Colonic mucosa (tissue), 4 donors: ENCODE measurements at places on chromosomes 11 and 22.
A peak's percentile ranks its signal among the peaks of the same experiment; 100 is the strongest.

GRCh38 chr11:130032931-130033330 is 30.3 kb upstream of the PRDM10 start:
- DNase-seq: no peak

DNA sequence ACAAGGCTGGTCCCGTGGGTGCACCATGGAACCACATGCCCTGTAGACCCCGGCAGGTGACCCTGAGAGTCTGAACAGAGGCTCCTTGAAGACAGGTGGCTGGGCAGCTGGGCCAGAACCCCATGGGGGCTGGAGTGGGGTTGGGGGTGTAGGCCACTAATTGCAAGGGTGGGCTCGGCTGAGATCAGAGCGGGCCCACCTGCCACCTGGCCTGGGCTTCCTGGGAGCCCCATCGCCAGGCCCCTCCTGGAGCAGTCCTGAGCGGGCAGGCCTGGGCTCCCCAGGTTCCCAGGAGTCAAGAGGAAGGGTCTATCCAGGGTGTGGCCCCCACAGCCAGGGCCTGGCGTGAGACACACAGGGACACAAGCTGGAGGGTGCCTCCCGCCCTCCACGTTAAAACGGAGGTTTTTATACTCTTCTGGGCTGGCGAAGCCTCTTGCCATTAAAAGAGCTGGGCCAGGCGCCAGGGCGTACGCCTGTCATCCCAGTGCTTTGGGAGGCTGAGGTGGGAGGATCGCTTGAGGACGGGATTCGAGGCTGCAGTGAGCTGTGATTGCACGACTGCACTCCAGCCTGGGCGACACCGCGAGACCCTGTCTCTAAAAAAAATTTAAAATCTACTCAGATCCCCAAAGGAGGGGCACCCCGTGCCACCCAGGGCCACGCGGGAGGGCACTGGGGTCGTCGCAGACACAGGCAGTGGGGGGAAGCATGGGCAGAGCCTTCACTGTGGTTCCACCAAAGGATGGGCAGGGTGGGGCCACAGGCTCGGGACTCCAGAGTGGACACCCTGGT is 4.8 kb upstream of the TRABD start:
- no peak for DNase-seq

GRCh38 chr11:68447015-68447801 is 13.3 kb upstream of the PPP6R3 start:
- DNase-seq: peak; percentile 81

GRCh38 chr22:19844377-19845053 is 10.2 kb downstream of the GNB1L start:
- DNase-seq: peak; percentile 22

GRCh38 chr11:108121274-108122155 is at the start of gene ACAT1:
ACAT1 (plus strand) TSS chr11:108121567; CDS start chr11:108121607, 40 bp downstream.
- DNase-seq: peak; percentile 100

DNA sequence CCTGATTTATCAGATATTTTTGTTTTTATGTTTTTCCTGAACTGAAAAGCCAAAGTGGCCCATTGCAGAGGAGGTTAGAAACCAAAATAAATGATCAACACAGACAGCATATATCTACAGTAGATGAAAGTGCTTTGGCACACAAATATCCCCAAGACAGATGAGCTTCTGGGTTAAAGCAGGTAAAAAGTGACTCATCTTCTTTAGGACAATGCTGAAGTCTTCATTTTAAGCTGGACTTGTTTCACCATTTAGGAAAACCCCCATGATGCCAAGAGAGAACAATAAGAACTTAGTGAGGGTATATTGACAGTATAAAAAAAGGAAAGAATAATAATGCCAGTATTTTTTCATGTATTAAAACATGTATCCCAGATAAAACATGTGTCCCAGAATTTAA is 100.8 kb upstream of the OR9G4 start:
- no peak for DNase-seq

- no peak for DNase-seq
Observed at GRCh38 chr22:36471341-36471821, 10.1 kb downstream of the TXN2 start.

DNA sequence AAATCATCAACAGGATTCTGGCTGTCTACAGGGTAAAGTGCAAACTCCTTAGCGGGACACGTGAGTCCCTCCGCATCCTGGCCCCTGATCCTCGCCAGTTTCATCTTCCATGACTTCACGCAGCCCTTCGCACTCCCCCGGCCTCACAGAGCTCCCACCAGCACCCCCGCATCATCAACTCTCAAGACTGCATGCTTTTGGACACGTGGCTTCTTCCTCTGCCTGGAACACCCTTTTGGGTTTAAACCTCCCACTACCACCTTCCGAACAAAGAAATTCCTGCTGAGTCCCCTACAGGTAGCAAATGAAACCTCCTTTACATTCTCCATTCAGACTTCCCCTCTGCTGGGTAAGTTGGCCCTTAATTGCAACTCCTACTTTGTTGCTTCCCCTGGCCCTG is 12.6 kb upstream of the EIF3M start:
- DNase-seq: no peak

DNA sequence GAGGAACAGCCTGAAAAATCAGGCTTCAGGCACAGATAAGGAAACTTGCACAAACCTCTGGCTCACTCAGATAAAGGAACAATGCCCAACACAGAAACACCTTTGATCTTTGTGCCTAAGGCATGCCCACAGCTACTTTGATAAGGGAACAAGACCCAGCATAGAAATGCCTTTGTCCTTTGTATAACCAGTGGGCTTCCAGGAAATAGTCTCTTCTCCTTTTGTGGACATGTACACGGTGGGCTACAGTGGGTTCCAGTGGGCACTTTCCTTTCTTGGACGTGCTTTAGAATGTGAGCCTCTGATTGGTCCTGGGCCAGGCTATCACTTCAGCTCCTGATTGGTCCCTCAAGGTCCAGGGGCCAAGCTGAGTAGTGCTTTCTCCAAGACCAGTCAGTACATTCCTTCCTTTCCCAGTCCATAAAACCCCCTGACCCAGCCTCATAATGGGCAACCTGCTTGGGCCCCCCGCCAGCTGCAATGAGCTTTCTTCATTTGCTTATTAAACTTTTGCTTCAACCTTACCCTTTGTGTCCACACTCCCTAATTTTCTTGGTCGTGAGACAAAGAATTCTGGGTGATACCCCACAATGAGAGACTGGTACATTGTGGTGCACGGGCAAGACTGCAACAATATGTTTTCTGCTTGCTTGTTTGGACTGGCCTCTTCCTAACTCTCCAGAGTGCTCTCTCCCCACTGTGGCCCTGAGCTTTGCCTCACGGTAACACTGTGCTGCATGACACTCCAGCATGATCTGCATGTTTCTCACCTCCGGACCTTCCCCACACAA is 1.7 kb upstream of the CABIN1 start:
- no peak for DNase-seq

- DNase-seq: no peak
Observed at GRCh38 chr22:26979294-26979693, 321.9 kb downstream of the MIAT start.

DNA sequence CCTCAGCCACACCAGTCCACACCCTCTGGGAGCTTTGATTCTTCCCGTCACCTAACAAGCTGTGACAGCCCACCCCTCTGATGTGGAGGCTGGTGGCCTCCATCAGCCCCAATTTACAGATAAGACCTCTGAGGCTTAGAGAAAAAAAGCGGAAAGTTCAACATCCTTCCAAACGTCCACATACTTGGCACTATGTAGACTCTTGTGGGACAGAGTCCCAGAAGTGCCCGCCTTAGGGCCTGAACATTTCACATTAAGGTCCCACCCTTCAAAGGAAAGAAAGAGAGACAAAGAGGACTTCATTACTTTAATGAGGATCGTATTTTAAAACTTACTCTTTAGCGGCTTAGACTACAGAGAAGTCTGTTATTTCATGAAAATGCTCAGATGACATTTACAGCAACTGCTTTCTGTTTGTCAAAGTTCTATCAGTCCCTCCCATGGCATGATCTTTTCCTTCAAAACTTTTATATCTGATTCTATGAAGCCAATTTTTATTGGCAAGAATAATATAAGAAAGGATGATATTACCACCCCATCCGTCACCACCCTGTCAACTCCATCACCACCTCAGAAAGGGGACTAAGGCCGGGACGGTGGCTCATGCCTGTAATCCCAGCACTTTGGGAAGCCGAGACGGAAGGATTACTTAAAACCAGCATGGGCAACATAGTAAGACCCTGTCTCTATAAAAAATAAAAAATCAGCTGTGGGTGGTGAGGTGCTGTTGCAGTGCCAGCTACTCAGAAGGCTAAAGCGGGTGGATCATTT is 15.7 kb upstream of the SCGB1A1 start:
- DNase-seq: no peak

DNA sequence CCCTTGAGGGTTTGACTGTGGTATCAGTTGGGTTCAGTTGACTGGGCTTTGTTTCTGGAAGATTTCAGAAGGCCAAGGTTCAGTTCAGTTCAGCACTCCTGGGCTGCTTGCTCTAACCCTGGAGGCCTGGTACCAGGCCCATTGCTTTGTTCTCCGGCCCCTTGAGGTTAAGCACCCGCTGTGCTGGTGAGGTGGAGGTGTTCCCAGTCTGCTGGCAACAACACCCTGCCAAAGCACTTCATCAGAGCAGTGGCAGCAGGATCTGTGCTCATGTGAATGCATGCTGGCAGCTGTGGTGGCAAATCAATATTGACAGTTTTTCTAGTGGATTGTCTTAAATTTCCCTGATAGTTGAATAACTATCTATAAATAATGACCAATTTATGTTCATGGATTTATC is 3.8 kb upstream of the SCGB1D1 start:
- DNase-seq: no peak

GRCh38 chr11:134511255-134511654 is 99.2 kb upstream of the B3GAT1 start:
- DNase-seq: no peak

GRCh38 chr22:31291481-31292235 is 630 bp downstream of the PIK3IP1 start:
- DNase-seq: peak; percentile 50

DNA sequence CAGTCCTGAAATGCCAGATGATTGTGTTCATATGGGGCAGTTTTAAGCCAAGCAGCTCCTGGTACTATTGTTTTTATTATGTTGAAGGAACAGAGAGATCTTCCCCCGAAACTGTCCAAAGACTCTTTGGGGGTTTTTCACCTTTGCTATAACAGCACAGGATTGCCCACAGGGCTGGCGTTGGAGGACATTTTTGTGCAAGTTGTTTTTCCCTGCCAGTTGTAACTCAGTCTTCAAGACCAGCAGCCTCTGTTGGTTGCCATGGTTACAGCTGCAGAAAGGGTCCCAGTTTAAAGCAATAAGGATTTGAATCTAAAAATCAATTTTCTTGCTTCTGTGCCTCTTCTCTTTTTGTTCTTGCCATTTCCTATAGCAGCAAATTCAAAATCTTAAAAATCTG is 45.4 kb upstream of the YWHAH start:
- no peak for DNase-seq

DNA sequence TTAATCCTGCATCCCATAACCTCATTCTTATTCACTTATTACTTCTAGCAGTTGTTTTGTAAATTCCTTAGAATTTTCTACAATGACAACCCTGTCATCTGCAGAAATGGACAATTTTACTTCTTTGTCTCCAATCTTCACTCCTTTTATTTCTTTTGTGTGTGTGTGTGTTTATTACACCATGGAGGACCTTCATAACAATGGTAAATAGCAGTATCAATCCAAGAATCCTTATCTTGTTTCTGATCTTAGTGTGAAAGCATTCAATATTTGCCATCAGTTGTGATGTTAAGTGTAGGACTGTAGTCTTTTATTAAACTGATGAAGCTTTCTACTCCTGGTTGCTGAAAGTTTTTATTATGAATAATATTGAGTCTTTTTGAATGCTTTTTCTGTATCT is 109.1 kb downstream of the MPPED2 start:
- DNase-seq: no peak

DNA sequence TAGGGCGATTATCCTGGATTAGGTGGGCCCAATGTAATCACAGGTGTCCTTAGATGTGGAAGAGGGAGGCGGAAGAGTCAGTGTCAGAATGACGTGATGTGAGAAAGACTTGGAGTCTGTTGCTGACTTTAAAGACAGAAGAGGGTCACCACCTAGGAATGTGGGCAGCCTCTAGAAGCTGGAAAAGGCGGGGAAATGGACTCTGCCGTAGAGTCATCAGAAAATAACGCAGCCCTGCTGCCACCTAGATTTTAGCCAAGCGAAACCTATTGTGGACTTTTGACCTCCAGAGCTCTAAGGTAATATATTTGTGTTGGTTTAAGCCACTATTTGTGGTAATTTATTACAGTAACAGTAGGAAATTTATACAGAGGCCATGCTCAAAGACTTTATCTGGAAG is 4.8 kb downstream of the DDX10 start:
- DNase-seq: no peak

GRCh38 chr11:80849253-80849652 is 1408.4 kb upstream of the TENM4 start:
- DNase-seq: no peak

DNA sequence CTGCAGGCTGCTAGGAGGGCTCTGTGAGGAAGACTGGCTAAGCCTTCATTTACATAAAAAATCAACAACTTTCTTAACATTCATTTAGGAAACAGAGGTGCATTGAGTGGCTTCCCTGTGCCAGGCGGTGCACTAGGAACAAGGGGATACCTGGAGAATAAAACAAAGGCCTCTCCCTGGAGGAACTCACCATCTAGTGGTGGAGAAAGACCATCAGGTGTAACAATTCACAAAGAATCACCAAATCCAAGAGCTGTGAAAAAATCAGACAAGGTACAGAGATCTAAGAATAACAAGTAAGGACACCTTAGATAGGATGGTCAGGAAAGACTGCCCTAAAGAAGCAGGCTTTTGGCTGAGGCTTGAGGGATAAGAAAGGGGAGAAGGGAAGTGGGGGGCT is 40.3 kb downstream of the CSNK2A3 start:
- no peak for DNase-seq

DNA sequence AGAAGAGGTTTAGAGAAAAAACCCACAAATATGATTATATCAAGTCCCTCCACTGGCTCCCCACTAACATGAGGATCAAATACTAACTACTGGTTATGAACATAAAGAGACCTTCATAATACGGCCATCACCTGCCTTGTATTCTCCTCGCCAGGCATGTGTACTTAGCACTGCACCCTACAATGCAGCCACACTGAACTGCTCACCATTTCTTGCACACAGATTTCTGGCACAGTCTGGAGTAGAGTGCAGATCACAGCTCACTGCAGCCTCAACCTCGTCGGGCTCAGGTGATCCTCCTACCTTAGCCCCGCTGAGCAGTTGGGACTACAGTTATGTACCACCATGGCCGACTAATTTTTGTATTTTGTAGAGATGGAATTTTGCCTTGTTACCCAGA is 13.1 kb downstream of the OSBP start:
- DNase-seq: no peak
